ENCODE measurements at places on chromosomes 7 and 10. TPM values are rescaled to one million over a fixed set of nuclear protein-coding genes. Genes with fewer than 3 reads are reported as not detected.

- no peak for DNase-seq
These were observed 99.1 kb downstream of the PLCE1 start for GRCh38 chr10:94092848-94093247.

- DNase-seq, result no peak
These were observed 97.7 kb upstream of the CELF2 start for GRCh38 chr10:10919976-10920375.

DNA sequence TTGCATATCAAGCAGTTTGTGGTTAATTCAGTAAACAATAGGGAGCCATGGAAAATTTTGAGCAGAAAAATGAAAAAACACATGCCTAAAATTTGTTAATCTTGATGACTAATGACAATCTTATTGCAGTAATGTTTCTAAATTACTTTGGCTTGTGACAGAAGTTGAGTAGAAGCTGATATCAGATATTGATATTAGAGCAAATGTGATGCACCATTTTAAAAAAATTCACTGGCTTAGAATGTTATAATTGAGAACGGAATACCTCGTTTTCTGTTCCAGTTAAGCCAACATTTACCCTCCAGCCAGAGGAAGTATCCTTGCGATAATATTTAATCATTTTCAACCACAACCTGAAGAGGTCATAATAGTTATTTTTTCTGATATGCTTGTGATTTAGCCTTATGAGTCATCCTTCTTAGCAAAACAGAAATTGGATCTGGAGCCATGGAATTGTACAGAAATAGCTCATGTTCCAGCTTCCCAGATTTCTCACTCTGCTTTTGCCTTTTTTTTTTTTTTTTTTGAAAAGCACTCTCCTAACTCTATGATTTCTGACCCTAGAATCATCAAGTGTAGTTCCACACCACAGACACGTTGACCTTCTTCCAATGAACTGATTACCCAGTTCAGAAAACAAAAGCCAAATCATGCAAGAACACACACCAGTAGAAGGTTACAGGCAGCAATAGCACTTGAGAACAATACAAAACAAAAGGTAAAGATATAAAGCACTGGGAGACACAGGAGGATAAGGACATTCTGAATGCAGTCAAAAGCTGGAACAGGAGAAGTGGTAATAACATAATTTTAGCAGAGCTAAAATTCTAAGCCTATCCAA is 96.8 kb upstream of the PHYHIPL start:
- no peak for DNase-seq

DNA sequence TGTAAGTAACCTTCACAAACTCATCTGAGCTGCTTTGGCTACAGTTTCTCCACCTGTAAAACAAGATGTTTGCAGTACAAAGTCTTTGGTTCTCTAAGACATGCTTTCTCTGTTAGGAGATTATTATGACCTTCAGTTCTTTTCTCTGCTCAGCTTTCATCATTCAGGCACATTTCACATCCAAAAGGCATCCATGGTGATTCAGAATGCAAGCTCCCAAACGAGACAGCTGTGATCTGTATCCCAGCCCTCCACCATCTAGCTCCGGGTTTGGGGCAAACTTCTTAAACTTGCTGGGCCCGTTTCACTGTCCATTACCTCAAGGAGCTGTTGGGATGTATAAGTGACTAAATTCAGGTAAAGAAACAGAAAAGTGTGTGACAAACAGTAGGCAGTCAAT is 95.8 kb upstream of the COL1A2 start:
- DNase-seq, result no peak

DNA sequence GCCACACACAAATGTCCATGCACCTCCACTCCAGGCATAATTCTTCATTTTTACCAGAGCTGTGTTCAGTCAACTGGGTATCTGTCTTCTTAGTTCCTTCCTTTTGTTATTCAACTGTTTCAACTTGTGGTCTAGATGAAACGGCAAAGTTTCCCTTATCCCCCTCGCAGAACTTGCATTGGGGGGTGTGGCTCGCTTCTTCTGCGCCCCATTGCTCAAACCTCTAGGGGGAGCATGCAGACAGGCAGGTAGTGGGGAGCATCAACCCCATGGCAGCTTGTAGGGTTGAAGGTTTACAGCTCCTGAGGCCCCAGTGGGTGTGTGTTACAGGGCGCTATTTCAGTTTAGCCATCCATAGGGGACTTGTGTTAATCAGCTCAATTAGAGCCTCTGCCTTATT is 38.3 kb upstream of the COBL start:
- no peak for DNase-seq

DNA sequence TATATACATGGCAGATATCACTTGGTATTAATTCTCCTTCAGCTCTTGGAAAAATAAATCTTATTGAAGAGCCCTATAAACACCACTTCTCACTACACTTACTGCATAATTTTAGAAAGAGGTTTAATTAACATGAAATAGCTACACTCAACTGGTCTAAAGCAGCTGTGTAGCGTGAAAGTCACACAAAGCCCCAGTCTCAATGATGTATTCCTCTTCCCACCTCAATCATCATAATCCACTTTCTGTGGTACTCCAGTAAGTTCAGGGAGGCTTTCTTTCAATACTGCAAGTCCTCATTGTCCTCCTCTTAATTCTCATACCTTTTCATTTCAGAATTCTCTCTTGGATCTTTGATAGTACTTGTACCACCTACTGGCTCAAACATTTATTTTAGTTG is 688.0 kb downstream of the CNTNAP2 start:
- no peak for DNase-seq

DNA sequence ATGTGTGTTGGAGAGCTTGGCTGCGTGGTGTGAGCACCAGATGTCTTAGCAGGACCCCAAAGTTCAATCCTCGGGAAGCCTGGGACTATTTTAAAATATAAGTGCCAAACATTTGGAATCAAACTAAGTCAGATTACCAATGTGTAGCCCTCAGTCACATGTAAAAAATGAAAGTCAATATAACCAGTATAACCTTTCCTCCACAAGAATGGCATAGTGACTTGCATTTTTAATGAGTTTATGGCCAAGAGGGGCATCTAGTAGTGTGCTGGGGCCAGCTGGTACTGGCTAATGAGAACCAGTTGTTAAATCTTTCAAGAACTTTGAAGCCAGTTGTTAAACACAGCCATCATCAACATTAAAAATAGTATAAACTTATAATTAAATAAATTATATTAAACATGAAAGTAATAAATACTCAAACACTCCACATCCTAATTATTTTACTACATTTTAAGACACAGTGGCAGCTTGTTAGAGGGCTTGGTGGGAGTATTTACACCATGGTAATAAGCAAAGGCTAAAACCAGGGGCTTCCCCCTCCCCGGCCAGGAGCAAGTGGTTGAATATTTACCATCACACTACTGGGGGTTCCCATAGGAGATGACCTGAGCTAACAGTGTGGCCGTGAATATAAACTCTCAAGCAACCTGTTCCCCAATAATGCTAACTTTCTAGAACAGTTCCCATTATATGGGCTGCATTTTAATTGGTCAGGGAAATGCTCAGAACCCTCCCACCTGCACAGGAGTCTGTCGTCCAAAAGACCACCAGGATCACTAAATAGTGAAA is 7.9 kb upstream of the FAM170B start:
- no peak for DNase-seq

GRCh38 chr10:22641743-22642142 is 72.6 kb downstream of the PIP4K2A start:
- no peak for DNase-seq

DNA sequence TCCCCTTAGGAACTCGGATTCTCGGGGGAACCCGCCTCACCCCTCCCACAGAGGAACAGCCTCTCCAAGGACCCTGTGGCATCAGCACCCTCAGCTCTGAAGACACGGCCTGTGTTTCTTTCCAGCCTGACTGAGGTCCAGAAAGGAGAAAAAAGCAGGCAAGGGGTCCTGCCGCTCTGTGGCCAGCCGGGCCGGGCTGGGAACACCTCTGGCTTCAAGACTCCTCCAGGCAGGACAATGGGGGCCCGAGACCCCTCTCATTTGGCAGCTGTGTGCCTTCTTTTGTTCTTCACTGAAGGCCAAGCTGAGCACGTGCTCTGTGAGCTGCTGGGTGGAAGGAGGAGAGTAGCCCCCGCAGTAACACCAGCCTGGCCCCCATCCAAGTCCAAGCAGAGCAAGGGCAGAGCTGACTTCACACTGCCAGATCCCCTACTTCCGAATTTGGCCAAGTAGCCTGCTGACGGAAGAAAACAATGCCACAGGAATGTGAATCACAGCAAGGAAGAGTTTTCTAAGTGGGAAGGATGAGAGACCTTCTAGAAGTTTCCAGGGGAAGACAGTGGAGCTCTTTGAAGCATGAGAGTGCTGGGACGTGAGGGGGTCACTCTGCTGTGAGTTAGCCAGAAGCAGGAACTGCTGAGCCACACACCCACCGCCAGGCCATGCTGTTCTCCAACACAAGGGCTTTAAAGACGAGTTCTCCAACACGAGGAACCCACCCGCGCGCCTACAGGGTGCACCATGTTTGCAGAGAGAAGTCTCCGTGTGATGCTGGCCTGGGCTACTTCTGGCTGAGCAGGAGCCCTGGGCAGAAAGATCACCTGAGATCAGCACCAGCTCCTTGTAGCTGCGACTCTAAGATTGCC is 3.1 kb downstream of the CNPY1 start:
- DNase-seq, result no peak

- no peak for DNase-seq
These were observed 32.6 kb upstream of the CHCHD3 start for GRCh38 chr7:133114519-133114918.

DNA sequence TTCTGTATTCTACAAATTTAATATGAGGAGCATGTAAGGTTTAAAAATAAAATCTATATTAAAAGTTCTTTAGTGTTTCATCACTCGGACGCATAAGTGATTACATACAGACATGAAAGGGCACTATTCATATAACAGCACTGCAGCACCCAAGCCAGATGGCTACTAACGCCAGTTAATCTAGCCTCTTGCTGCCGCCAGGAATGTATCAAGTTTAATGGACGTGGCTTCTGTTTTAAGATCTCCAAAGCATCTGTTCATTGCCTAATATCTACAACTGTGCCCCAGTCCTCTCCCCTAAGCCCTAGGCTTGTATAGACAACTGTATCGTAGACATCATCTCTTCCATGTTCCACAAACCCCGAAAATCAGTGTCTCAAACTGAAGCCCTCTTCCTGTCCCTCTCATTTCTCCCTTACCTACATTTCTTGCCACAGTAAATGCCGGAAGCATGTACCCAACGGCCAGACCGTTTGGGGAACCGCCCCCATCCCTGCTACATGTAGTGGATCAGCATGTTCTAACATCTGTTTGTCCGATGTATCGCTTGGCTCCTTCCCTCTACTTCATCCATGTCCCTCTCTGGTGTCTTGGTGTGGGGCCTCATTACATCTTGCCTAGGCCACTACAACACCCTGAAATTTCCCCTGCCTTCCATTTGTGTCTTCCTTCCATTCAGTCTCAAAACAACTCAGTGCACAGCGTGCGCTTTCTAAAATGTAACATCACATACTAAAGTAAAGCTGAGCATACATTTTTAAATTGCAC is 147.5 kb upstream of the RSU1 start:
- no peak for DNase-seq

- DNase-seq, result no peak
These were observed 5.4 kb downstream of the PLAC9 start for GRCh38 chr10:80137920-80138319.

- no peak for DNase-seq
These were observed 58.1 kb downstream of the SVIL start for GRCh38 chr10:29576681-29577080.

- DNase-seq, result no peak
These were observed 508.2 kb downstream of the ZWINT start for GRCh38 chr10:55852900-55853299.

- DNase-seq, result no peak
These were observed 11.5 kb upstream of the GATA3 start for GRCh38 chr10:8042721-8043568.

DNA sequence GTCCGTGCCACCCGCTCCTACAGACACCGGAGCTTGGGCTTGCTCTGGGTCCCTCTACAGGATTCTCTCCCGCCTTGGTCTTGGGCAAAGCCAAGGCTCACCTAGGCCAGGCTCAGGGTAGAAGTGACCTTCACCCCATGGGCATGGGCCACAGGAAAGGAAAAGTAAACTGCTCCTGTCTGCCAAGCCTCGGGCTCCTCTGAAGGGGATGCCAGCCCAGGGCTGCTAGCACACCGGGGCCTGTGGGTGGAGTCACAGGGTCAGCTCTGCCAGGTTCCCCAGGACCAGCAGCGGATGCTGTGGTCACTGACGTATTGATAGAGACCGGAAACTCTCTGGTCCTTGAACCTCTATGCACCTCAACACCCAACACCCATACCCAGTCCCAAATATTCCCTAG is 222.7 kb upstream of the MGMT start:
- DNase-seq, result no peak

- no peak for DNase-seq
These were observed 14.6 kb upstream of the GPR26 start for GRCh38 chr10:123651421-123652047.

DNA sequence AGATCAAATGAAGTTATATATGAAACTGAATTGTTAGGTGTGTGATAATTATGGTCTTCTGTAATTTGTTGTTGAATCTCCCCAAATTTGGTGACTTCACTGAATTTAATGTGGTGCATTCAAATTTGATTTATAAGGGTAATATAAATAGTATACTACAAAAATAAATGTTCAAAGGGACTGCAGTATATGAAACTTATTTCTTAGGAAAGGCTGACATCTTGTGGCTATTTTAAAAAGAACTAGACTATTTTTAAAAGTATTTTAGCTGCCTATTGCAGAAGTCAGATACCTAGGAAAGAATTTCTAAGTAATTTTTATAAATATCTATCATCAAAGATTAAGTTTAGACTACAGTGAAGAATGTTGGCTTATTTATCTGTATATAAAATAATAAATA is 36.6 kb downstream of the ATRNL1 start:
- no peak for DNase-seq

- DNase-seq, result no peak
These were observed 12.2 kb downstream of the SNX13 start for GRCh38 chr7:17928055-17928454.

DNA sequence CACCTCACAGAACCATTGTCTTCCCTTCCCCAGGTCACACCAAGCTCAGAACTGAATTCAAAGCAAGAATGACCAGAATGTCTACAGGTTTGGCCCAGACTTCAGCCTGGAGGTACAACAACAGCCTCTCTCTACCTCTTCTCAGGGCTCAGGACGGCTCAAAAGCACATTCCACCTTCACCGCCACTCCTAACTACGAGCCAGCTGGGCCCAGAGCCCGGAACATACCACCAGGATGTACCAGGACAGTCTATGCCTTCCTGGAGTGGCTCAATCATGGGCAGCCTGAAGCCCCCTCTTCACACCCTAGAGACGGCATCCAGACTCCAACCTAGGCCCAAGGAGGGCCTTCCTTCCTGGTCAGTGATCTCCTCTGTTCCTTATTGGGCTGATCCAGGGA is 41.6 kb downstream of the ANXA8 start:
- DNase-seq, result no peak

CCDC7 gene
- total RNA-seq, result 146 TPM

GCK gene
- total RNA-seq, result 5.1 TPM

CREM gene
- 16.5 TPM for total RNA-seq

POLL gene
- total RNA-seq, result 8.3 TPM

SFRP5 gene
- 0.62 TPM for total RNA-seq

FAM131B gene
- 91.1 TPM for total RNA-seq

SSC4D gene
- total RNA-seq, result 0.94 TPM

GSTO1 gene
- 26.4 TPM for total RNA-seq

CUZD1 gene
- total RNA-seq, result 0.31 TPM

SUN3 gene
- not detected for total RNA-seq
